ENCODE measurements at places on chromosomes 11 and 22.

DNA sequence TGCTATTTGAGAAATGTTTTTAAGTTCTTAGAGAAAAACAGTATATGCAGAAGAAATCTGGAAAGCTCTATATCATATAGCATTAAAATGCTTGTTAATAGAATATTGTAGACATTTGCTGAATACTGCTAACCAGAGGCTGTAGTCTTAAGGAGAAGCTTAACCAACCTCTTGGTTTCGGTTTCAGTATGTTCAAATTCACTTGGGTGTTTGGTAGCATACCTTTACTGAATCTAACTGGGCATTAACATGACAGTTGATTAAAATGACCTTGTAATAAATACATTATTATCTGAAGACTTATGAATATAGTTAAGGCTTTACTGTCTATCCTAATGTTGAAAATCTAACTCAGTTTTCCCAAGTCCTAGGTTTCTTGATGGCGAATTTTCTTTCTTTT, 5.4 kb downstream of the PCF11 start:
- DNase-seq, result no peak

- DNase-seq, result no peak
Observed at GRCh38 chr11:635945-636510, 1.0 kb upstream of the DRD4 start.

DNA sequence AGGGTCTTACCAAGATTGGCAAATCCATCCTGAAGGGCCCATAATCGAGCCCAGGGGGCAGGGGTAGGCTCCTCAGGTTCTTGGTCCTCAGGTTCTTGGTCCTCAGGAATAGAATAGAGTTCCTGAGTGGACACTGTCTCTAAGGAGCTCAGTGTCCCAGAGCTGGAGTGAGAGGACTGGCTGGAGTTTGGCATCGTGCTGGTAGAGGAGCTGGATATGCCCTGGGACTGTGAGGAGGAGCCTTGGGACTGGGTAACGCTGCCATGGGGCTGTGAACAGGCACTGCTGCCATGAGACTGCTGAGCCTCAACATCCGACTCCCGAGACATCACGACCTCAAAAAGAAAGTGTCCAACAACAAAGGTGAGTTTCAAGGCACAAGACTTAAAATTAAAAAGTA, 7.2 kb downstream of the CHEK2 start:
- DNase-seq, result no peak

- no peak for DNase-seq
Observed at GRCh38 chr22:46045459-46046298, 68.7 kb upstream of the WNT7B start.

DNA sequence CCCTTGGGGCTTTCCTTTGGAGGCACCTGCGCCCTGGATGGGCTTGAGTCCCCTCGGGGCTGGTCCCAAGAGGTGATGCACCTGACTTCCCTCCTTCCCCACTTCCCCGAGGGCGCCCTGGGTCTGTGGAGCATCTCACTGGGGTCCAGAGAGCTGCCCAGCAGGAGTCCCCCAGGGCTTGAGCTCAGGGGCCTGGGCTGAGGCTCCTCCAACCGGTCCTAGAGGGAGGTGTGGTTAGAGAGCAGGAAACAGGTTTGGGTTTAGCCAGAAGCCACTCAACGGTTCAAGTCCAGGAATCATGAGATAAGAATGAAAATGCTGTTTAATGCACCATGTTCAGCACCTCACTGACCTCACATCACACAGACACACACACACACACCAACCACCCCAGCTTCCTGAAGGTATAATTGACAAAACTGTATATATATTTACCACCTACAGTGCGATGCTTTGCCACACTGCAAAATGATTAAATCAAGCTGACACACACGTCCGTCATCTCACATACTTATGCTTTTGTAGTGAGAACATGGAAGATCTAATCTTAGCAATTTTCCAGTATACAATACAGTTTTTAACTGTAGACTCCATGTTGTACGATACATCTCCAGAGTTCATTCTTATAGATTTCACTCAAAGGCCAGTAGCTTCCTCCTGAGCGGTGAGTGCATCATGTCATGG, 628 bp upstream of the IGLL1 start:
- DNase-seq, result no peak

Data from NCI-H187 (cell line).